Fibroblast of the aortic adventitia (primary cell): ENCODE measurements at places on chromosomes 1 and 21. TPM values are rescaled to one million over a fixed set of nuclear protein-coding genes. Genes with fewer than 3 reads are reported as not detected.

DNA sequence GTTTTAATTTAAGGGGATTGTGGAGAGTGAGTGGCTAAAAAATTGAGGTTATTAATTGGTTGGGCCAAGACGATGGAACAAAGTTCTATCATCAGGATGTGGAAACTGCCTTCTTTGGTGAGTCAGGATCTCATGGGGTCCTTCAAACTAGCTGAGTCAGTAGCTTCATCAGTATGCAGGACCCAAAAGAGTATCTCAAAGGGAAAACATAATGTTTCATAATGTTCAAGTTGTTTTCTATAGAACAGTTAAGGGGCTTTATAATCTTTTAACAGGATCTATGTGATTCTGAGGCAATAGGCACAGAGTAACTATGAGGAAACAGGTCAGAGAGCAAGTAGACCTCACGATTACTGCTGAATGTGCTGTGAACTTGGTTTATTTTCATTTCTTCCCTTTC is 3.2 kb upstream of the OLFML2B start:
- DNase-seq, result peak; percentile 16

- no peak for DNase-seq
These were observed 7.8 kb downstream of the MMACHC start for GRCh38 chr1:45507893-45508292.

GRCh38 chr1:231642618-231643017 is 16.0 kb downstream of the DISC1 start:
- DNase-seq, result no peak

GRCh38 chr1:51453010-51453409 is 66.1 kb downstream of the EPS15 start:
- no peak for DNase-seq

GRCh38 chr1:192812420-192813209 is 3.8 kb downstream of the RGS2 start:
- no peak for DNase-seq

The PLCH2 gene
- 0.81 TPM in 1 of 2 replicates, not detected in the other for total RNA-seq

DNA sequence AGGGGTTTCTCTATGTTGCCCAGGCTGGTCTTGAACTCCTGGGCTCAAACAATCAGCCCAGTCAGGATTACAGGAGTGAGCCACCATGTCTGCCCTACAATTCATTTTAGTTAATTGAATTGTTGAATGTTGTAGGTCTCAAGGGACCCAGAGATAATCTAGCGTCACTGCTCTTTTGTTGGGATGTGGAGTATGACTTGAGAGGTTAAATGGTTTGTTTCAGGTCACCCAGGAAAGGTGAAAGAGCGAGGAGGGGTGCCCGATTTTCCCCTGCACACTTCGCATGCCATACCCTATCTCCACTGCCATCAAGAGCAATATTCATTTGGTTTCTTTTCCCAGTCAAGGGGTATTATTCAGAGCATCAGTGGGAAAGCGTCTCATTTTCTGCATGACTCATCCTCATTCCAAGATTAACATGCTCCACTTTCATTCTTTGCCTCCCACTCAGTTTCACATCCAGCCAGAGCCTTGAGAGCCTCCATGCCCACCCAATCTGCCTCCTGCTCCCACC is 13.1 kb upstream of the SLC30A1 start:
- DNase-seq, result peak; percentile 85

- peak; percentile 59 for DNase-seq
These were observed 239.8 kb downstream of the LMX1A start for GRCh38 chr1:165116732-165117131.

DNA sequence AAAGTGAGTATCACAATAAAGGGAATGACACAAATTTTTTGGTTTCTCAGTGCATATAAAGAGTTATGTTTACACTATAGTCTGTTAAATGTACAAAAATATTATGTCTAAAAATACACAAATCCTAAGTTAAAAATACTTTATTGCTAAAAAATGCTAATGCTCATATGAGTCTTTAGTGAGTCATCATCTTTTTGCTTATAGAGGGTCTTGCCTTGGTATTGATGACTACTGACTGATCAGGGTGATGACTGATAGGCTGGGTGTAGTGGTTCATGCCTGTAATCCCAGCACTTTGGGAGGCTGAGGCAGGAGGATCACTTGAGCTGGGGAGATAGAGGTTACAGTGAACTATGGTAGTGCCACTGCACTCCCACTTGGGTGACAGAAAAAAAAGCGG is 12.9 kb upstream of the NUF2 start:
- DNase-seq, result no peak
